Mesenteric fat pad (tissue), 1 donor: ENCODE measurements at places on chromosomes 3 and 15.

DNA sequence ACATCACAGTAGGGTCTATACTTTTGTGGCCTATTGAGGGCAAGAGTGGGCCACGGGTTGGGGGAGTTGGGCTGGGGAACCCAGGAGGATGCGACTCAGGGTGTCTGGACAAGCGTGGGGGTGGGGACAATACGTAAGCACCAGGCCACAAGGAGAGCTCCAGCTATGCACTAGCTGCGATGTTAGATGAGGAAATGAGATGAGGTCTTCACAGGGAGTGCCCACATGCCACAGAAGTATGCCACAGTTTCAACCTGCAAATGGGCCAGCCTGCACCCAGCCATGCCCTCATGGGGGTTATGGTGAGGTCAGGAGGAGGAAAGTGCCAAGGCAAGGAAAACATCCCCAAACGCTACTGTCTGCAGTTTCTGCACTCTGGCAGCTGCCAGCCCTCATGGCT lies 30.5 kb downstream of the CACNA2D2 start:
- DNase-seq: no peak

DNA sequence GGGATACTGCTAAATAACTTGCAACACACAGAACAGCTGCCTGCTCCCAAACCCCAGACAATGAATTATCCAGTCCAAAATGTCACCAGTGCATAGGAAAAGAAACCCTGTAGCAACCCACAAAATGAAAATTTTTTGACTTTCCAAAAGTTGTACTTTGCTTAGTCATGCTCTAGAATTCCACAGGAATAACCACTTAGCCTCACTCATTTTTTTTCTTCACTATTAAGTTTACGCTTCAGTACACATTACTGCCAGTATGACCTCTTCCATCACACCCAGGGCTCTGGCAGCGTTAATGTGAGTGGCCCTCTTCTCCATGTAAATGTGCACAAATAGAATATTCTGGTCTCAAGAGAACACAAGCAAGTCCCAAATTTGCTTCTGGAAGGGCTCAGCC lies 259.8 kb downstream of the MAGI1 start:
- no peak for DNase-seq

- no peak for DNase-seq
Measured at GRCh38 chr3:158761350-158761749, 29.1 kb upstream of the RARRES1 start.

DNA sequence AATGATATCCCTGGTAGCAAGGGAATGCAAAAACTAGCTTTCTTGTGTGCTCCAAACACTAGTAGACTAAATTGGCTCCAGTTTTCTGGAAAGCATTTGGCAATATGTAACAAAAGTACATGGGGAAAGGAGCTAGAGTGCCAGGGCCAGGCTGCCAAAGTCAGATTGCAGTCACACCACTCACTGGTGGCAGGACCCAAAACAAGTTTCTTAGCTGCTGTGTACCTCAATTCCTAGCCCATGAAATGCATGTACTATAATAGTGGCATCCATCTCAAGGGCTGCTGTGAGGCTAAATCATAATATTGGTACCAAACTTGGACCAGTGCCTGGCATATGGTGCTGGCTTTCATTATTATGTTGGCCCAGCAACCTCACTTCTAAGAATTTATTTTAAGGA lies 49.3 kb downstream of the CLDN18 start:
- no peak for DNase-seq

DNA sequence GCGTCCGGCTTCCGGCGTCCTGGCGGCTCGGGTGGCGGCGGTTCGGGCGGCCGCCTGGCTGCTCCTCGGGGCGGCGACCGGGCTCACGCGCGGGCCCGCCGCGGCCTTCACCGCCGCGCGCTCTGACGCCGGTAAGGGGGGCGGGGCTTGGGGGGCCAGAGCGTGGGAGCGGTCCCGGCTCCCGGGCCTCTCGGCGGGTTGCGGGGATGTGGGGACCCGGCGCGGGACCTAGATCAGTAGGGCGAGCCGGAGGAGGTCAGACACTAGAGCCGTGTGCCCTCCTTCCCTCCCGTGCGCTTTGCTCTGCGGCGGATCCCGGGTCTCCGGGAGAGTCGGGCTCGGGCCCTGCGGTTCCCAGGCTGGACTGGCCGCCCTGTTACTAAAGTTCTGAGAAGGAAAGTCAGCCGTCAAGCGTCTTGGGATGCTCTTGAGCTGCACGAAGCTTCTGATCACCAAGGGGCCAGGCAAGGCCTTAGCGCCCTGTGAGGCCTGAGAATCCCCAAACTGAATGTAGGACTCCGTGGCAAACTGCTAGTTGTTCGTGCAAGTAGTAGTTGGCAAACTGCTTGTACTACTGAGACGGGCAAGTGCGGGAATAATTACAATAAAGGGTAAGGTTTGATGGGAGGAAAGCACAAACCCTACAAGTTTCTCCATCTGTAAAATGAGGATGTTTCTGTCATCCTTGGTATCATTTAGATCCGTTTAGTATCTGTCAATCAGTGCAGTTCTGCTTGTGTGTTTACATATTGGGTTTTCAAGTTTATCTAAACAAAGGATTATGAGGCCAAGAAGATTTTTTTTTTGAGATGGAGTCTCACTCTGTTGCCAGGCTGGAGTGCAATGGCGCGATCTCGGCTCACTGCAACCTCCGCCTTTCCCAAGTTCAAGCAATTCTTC lies 587 bp downstream of the PIGX start:
- DNase-seq: peak; percentile 92

GRCh38 chr3:37174532-37175126 lies at the start of gene LRRFIP2:
TSS of gene LRRFIP2 (minus strand) at chr3:37174582. CDS start at chr3:37148983, 25,599 bp downstream.
- DNase-seq: no peak

- DNase-seq: no peak
Measured at GRCh38 chr15:57667171-57667849, 39.2 kb upstream of the POLR2M start.

- DNase-seq: no peak
Measured at GRCh38 chr3:56792193-56792592, 9.6 kb downstream of the ARHGEF3 start.

DNA sequence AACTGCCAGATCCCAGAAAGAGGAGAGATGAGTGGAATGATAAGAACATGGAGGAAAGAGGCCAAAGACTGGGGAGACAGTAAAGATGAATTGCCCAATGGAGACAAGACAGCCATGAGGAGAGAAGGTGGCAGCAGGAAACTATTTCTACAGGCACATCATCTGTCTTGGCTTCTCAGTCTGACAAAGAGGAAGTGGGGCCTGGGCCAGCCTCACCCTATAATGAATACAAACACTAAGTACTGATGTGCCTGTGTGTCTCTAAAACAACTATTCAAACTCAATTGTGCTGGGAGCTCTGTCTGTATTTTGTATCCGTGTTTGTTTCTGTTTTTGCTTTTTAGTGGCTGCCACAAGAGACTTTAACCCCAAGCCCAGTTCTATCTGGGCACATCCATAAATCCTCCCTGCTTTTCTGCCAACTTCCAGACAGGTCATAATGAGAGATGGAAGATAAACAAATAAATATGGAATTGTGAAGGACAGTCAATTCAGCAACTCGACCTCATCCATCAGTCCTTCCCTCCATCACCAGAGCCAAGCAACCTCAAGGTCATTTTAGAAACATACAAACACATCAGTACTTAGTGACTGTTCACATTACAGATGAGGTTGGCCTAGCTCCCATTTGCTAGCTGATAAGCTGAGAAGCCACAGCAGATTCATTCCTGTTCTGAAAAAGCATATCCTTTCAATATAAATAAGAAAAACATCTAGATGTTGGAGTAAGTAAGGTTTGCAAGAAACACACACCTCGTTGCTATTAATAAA lies 116.7 kb downstream of the CADPS start:
- no peak for DNase-seq

GRCh38 chr3:49248840-49249227 lies 28.2 kb downstream of the C3orf62 start:
- peak; percentile 6 for DNase-seq

DNA sequence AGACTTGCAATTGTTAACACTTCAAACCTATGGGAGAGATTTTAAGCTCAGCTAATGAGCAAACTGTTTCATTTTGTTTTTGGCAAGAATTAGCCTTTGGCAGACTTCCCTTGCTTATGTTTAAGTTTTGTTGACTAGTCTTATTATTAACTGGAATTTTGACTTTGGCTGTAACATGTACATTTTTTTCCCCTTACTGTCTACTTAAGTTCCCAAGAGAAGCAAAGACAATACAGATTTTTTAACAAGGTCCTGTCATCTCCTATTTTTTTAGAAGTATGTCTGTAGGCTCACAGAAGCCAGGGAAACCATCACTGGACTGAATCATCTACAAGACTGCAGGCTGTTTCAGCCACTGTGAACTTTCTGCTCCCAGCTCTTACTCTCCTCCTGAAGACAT lies 74.3 kb downstream of the DGKG start:
- no peak for DNase-seq

GRCh38 chr3:142319094-142319493 lies 93.7 kb upstream of the GK5 start:
- DNase-seq: no peak

- DNase-seq: peak; percentile 93
Measured at GRCh38 chr3:169764312-169764881, 463 bp downstream of the TERC start.

GRCh38 chr3:191005790-191006189 lies 143.3 kb upstream of the GMNC start:
- no peak for DNase-seq

- no peak for DNase-seq
Measured at GRCh38 chr15:65818927-65819562, 27.0 kb upstream of the DENND4A start.

DNA sequence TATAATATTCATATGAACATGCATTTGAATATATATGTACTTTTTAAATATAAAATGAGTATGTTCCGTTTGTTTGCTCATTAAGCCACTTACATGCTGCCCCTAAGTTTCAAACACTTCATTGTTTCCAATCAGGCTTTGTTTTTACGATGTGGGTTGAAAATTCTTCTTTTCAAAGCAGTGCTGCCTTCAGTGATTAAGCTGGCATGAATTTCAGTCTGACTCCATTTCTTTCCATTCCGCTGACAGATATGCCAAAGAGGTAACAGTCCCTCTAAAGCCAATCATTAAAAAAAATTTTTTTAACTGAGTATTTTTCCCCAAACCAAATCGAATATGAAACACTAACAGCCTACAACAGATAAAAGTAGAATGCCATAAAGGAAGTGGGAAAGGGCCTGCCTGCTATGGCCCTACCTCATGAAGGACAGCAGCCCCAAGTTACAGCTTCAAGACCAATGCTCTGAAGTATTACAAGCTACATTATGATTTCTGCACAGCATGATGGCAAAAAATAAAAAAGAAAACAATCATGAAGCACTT lies 40.0 kb downstream of the DCUN1D1 start:
- DNase-seq: no peak

GRCh38 chr15:92653836-92654539 lies 1.6 kb downstream of the FAM174B start:
- no peak for DNase-seq

GRCh38 chr3:59128685-59129084 lies 78.9 kb upstream of the CFAP20DC start:
- no peak for DNase-seq

- no peak for DNase-seq
Measured at GRCh38 chr3:19945969-19946831, 697 bp upstream of the RAB5A start.

GRCh38 chr3:135078283-135078682 lies 283.2 kb downstream of the EPHB1 start:
- no peak for DNase-seq

DNA sequence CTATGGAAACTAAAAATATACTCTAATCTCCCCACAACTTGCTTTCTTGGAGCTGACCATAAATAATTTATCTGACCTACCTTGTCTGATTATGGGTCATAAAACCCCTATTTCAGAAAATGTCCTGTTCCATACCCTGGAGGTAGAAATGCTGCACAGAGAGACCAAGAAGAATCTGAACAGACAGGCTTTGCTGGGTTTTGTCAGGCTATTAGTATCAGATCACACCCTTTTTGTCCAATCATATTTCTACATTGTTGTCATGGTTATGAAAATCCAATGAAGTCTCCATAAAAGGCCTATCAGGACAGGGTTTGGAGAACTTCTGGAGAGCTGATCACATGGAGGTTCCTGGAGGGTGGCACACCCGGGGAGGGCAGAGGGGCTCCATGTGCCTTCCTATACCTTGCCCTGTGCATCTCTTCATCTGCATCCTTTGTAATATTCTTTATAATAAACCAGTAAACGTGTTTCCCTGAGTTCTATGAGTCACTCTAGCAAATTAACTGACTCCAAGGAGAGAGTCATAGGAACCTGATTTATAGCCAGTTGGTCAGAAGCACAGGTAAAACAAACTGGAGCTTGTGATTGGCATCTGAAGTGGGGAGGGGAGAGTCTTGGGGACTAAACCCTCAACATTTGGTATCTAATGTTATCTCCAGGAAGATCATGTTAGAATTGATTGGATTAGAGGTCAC lies 58.1 kb downstream of the NGLY1 start:
- DNase-seq: no peak

- no peak for DNase-seq
Measured at GRCh38 chr3:146464783-146465182, 4.6 kb downstream of the PLSCR2 start.

GRCh38 chr15:77807611-77808010 lies 174.9 kb upstream of the LINGO1 start:
- DNase-seq: no peak

DNA sequence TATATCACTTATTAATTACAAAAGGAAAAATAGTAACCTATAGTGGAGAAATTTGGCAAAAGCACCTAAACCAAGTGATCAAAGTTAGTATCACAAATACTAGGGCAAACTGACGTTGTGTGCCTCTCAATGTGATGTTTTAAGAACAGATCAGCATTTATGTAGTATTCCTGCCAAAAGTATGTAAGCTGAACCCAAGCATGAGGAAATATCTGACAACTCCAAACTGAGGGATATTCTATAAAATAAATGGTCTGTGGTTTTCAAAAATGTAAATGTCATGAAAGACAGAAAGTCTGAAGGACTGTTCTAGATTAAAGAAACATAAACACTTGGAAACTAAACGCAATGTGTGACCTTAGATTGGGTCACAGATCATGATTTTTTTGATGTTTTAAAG lies 34.3 kb upstream of the PIK3CA start:
- DNase-seq: no peak

- DNase-seq: no peak
Measured at GRCh38 chr15:81038975-81039607, 38.4 kb downstream of the TLNRD1 start.

DNA sequence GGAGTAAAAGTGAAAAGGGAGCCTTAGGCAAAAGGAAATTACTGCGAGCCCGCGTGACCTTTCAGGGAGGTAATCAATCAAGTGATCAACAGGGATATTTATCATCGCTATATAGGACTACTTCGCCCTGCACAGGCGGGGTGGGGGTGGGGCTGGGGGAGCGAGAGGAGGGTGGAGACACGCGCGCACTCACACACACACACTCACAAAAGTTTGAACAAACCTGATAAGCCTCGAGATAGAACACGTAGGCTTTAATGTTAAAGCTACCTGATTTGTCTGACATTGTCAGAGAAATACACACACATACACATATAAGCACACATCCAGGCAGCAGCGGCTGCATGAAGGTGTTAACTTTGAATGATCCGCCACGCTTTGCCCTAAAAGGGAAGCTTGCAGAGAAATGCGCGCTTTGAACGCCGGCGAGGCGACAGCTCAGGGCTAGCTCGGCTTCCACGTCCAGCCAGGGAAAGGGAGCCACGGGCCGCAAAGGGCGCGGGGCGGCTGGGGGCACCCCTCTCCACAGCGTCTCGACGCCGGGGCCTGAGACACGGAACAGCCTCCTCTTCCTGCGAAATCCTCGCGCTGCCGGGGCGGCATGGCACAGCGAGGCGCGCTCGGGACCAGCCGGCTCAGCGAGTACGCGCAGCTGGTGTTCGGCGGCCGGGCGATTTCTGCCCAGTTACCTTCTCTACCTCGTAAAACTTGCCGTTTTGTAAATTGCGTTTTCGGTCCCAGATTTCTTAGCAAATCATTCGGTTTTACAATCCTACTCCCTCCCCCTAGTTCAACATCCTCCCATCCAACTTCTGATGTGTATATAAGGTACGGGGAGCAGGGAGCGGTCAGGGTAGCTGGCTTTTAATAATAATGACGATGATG lies 4.8 kb upstream of the MECOM start:
- no peak for DNase-seq
